RCC 7860 (cell line): ENCODE measurements at places on chromosomes 16 and 17.

GRCh38 chr17:6775871-6776405 is at the start of gene FBXO39:
Gene FBXO39 (plus strand): TSS chr17:6776215. CDS start chr17:6779869, 3,654 bp downstream.
- no peak for DNase-seq

DNA sequence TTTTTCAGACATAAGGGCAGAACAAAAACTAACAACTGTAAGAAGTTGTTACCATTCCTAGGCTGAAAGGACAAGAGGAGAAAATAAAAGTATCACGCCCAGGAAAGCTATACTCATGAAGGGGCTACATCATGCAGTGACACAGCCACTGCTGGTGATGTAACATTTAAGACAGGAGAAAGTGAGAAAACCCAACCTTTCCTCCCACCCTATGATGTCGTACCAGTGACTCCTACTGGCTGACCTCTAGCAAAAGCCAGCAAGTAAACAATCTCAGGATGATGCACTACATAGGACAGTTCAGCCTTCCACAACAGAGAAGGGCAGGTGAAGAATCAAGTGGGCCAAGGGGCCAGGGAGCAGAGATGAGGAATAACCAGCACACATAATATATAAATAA is 14.0 kb upstream of the OR1E2 start:
- DNase-seq = no peak

DNA sequence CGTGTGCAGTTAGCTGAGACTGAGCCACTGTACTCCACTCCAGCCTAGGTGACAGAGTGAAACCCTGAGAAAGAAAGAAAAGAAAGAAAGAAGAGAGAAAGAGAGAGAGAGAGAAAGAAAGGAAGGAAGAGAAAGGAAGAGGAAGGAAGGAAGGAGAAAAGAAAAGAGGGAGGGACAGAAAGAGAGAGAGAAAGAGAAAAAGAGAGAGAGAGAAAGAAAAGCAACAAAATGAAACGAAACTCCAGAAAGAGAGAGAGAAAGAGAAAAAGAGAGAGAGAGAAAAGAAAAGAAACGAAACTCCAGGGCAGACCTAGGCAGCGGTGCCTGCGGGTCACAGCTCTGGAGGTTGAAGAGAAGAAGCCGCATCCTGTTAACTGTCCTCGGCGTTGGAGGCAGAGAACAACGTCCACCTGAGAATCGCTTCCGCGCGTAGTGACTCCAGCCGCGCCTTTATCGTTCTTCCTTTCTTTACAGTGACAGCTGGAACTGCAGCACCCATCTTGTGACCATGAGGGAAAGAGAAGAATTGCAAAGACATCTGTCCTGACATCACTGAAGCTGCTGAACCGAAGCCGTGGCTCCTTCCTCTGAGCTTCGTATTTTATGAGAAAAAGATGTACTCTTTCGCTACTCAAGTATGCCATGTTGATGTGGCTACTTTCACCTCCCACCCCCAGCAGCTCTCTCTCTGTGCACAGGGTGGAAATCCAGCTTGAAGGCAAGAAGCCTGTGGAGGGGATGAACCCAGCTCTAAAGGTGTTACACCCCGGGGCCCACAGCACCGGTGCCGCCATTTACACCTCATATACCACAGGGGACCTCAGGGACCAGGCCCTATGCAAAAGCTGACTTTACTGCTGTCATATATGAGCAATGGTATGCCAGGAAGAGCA is 56.9 kb upstream of the DOC2B start:
- no peak for DNase-seq

GRCh38 chr17:77233635-77234334 is 93.0 kb downstream of the SEC14L1 start:
- peak; percentile 60 for DNase-seq

- peak; percentile 78 for DNase-seq
Observed at GRCh38 chr17:81556175-81556691, 4.1 kb upstream of the FAAP100 start.

DNA sequence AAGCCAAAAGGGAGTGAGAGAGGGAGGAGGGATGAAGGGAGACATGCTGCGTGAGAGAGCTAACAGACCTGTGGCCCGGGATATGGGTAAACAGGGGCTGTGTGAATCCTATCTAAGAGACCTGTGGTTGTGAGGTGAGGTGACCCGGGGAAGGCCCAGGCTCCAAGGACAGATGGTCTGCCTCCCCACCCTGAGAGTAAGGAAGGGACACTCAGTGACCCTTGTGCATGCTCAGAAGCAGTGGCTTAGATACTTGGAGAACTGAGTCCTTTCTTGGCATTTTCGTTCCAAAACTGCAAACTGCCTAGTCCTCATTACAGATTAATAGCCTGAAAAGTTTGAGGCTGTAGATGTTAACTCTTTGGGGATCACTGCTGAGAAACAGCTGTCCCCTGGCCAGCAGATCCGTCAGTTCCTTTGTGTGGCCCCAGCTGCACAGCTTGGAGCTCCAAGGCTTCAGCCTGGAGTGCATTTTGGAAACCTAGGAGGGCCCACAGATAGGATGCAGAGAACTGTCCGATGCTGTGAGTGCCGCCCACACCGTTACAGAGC is 121.6 kb downstream of the SMG6 start:
- no peak for DNase-seq

DNA sequence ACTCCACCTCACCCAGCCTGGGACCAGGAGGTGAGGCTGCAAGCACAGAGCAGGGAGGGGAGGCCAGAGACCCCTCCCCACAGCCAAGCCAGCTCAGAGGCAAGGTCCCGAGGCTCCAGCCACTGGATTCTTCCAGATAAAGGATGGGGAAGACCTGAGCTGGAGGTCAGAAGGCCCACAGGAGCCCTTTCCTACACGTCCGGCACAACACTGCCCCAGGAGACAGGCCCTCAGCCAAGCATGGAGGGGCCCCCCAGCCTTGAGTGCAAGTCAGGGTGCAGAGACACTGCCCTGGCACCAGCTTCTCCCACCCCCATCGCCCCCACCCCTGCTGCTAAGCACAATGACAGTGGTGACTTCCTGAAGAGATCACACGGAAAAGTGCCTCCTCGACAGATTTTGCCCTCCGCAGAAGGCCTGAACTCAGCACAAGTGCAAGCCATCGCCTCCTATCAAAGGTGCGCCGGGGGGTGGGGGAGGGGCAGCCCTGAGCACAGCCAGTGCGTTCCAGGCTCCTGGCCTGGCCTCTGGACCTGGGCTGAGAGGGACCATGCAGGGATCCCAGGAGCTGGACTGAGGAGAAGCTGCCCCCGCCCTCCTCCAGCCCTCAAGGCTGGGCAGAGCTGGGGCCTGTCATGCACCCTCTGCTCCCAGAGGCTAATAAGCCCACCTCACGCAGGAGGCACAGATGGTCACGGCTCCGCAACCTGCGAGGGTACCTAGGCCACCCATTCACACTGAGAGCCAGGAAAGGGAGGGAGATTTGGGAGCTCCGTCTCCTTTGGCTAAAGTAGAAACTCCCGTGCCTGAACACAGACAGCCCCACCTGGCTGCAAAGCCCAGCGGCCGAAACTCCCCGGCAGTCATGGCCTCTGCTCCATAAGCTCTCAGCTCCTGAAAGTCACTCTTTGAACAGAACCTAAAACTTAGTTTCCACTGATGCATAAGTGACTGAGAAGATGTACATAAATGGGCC is 2.7 kb downstream of the MAFG start:
- DNase-seq = no peak

- DNase-seq = no peak
Observed at GRCh38 chr17:57589151-57590034, 155.7 kb downstream of the CCDC182 start.

- no peak for DNase-seq
Observed at GRCh38 chr16:23282568-23282967, 19.5 kb upstream of the SCNN1B start.

GRCh38 chr16:88588148-88588547 is 17.9 kb downstream of the ZC3H18 start:
- no peak for DNase-seq

DNA sequence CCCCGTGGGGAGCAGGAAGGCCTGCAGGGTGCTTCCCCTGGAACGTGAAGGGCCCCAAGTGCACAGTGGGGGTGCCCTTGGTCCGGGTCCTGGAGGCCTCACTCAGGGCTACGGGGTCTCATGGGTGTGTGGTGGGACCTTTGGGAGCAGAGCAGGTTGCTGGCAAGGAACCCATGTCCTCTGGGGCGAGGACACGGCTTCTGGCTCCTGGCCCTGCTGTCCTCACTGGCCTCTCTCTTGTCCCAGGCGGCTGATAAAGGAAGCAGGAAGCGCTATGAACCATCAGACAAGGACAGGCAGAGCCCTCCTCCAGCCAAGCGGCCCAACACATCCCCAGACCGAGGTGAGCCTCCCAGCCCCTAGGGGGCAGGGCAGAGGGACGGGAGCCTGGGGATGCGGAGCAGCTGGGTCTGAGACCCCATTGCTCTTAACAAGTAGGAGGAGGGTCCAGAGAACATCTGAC is 9.8 kb upstream of the IL17C start:
- DNase-seq = no peak

DNA sequence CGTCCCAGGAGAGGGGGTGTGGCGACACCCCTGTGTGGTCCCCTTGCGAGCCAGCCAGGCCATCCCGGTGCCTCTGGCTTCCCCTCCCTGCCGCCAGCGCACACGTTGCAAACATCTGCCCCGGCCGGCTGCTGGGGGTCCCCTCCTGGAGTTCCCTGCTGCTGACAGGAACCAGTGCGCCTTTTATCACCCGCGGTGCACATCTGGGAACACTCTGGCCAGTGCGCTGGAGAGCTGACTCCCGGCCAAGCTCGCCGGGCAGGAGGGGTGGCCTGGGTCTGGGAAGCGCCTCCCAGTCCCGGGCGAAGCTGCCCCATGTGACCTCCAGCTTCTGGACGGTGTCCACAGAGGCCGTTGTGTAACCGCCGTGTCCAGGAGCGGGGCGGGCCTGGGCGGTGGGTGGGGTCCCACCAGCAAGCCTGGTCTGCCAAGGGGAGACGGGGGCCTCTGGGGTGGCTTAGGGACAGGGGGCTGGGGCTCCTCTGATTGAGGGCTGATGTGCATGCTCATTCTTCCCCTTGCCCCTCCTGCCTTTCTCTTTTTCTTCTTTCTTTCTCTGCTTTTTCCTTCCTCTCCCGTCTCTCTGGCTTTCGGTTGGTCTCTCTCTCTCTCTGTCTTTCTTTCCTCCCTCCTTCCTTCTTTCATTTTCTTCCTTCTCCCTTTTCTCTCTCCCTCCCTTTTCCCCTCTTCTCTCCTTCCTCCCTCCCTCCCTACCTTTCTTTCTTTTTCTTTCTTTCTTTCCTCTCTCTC is 25.2 kb upstream of the CIBAR2 start:
- no peak for DNase-seq

- no peak for DNase-seq
Observed at GRCh38 chr16:30808146-30808545, 21.1 kb upstream of the ZNF629 start.

GRCh38 chr17:67052720-67053437 is 8.5 kb downstream of the CACNG1 start:
- DNase-seq = no peak

DNA sequence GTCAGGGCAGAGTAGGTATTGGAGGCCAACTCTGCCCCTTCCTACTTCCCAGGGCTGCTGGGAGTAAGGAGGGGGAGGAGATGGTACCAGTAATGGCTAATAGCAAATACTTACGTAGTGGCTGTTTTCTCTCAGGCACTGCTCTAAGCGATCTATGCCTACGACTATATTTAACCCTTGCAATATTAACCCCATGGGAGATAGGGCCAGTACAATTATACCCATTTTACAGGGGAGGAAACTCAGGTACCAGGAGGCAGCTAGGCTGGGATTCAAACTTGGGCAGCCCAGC is 50.6 kb downstream of the RMI2 start:
- no peak for DNase-seq
